Fibroblast of skin of left quadriceps (primary cell): ENCODE measurements at places on chromosomes 3 and 15.
A peak's percentile ranks its signal among the peaks of the same experiment; 100 is the strongest.

DNA sequence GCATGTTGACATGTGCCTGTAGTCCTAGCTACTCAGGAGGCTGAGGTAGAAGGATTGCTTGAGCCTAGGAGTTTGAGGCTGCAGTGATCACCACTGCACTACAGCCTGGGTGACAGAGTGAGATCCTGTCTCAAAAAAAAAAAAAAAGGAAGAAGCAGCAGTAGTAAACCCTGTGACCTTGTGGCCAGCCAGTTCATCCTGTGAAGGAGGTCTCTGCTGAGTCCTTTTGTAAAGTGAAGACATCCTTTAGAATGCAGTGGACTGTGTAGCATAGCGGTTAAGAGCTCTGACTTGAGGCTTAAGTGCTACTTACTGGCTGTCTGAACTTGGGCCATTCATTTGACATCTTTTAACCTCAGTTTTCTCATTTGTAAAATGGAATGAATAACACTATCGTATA, 8.3 kb downstream of the EXOSC7 start:
- no peak for DNase-seq

- DNase-seq = peak; percentile 45
Measured at GRCh38 chr15:62035256-62035924, 24.9 kb downstream of the VPS13C start.

DNA sequence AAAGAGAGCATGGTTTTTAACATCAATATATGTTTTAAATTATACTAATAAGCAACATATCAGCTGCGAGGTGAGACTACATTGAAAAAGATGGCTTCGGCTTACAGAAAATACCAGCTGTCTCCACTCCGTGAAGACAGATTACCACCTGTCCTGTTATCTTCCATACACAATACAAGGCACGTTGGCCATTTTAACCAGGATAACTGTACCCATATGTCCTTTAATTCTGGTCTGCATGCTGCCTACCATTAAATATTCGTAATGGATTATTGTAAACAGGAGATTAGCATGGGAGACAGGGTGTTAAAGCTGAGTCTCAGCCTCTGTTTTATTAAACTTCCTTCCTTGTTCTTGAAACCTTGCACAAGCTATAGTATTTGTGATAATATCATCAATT, 855.5 kb downstream of the ROBO1 start:
- DNase-seq = no peak

DNA sequence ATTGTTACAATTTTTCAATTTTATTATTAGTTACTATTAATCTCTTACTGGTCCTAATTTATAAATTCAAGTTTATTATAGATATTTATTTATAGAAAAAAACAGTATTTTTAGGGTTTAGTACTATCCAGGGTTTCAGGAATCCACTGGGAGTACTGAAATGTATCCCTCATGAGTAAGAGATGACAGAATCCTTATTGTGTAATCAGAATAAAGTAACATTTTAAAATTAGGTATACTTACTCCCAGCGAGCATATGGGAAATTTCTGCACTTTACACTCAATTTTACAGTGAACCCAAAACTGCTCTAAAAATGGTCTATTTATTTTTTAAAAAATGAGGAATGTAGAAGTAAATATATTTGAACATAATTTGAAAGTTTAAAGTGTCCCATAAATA, 202.7 kb downstream of the CGGBP1 start:
- DNase-seq = no peak

GRCh38 chr3:94317017-94317416, 254.2 kb downstream of the NSUN3 start:
- DNase-seq = no peak

- no peak for DNase-seq
Measured at GRCh38 chr3:41137686-41138111, 61.6 kb upstream of the CTNNB1 start.

GRCh38 chr15:29687204-29687815, 135.0 kb downstream of the TJP1 start:
- no peak for DNase-seq

DNA sequence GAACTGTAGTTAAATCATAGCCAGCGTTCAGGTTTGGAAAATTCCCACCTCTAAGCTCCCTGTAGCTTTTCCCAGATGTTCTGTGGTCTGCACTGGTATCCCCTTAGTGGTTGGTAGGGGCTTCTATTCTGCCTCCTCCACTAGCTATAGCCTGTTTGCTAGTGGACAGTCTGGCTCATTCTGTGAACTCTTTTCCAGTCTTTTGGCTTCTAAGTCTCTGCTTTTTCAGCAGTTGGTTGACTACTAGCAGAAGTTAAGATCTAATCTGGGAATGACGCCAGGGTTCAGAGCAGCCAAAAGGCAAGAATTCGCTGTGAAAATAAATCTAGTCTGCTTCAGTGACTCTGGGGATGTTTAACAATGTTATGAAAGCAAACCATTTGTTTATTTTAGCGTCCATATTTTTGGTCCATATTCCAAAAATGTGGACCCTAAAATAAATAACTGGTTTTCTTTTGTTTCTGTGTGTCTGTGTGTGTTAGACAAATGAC, 73.7 kb upstream of the WDR72 start:
- DNase-seq = no peak
